ENCODE measurements at places on chromosomes 5 and 9.

DNA sequence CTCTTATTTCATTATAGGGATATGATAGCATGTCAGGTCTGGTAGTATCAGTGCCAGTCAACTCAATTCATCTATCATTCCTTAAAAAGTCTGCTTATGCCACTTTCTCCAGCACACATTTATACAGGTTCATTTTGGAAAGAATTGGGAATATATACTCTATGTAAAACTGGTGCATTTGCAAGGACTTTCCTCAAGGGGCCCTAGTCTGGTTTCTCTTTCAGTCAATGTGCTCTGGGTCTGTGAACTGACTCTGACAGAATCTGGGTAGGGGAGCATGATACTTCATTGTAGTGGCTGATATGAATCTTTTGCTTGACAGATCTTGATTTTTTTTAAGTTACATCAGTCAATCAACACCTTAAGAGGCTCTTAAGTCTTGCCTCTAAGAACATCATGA lies 313.9 kb downstream of the HTR1A start:
- DNase-seq, result no peak

DNA sequence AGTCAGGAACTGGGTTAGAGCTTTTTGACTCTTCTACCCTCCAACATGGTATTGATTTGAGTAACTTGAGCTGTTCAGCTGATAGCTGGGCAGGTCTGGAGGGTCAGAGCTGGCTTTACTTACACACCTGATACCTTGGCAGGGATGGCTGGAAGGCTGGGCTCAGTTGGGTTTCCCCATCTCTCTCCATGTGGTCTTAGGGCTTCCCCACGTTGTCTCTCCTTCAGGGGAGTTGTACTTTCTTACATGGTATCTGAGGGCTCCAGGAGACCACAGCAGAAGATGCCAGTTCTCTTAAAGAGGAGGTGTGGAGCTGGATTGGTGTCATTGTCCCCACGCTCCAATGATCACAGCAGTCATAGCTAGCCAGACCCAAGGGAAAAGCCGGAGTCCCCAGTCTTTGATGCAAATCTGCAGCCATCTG lies 25.6 kb downstream of the ISOC1 start:
- DNase-seq, result no peak

- no peak for DNase-seq
Observed at GRCh38 chr5:78500028-78500427, 139.6 kb downstream of the SCAMP1 start.

GRCh38 chr9:130906735-130907416 lies 10.3 kb upstream of the QRFP start:
- DNase-seq, result no peak

- no peak for DNase-seq
Observed at GRCh38 chr9:36903541-36904435, 130.3 kb downstream of the PAX5 start.

DNA sequence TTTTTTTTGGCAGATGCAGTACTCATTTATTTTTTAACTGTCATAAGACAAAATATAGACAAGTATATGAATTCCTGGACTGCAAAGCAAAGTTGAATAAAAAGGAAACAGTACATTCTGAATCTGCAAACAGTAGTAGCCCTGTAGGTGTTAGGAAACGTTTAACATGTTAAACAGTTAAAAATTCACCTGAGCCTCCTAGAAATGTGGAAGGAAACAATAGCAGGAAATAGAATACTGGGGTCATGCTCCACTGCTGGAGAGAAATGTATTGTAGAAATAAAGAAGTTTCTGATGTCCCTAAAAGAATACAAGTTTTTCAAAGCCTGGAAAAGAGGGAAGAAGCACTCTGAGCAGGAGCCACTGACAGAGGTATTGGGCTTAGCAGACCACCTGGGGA lies 866.0 kb downstream of the PTPRD start:
- DNase-seq, result no peak

GRCh38 chr9:97397220-97397619 lies 14.7 kb upstream of the TDRD7 start:
- no peak for DNase-seq

GRCh38 chr9:35627575-35627974 lies 9.4 kb upstream of the CD72 start:
- DNase-seq, result no peak

DNA sequence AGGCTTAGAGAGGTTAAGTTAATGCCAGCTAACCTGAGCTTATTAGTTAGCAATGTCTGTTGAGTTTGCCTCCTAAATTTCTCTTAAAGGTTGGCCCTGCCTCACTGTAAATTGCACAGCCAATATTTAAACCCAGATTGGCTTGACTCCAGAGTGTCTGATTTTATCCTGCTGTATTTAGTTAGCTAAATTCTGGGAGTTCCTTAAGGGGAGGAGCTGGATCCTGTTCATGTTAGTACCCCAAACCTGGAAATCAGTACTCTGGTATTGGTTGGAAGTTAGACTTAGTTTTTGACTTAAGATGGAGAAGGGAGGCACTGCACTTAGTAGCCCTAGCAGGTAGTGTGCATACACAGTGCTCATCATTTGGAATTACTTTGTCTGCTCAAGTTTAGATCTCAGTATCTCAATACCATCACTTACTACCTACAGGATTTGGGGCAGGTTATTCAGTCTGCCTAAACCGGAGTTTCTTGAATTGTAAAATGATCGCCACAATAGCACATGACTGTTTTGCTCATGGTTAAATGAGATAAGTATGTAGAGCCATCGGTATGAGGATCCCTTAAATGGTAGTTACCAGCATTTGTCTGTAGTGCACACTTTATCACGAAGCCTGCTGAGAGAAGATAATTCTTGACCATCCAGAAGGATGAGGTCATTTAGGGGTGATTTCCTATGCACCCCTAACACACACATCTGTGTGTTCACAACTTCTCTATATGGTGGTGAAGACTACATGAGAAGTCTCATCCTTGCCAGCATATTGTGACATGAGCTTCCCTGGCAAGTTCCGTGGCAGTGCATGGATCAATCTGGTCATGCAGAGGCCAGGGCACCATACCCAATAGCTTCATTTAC lies 264.8 kb upstream of the TRIM32 start:
- DNase-seq, result no peak

DNA sequence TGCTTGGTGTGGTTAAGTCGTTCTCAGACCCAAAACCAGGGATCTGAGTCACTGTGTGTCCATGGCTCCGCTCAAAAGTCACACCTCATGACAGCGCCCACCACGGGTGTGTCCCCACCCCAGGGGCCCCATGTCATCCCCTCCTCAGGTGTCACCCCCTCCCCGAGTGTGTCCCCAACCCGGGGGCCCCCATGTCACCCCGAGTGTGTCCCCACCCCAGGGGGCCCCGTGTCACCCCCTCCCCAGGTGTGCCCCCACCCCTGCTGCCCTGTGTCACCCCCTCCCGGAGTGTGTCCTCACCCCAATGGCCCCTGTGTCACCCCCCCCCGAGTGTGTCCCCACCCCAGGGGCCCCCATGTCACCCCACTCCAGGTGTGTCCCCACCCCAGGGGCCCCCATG lies 5.1 kb downstream of the LRRC14B start:
- no peak for DNase-seq

DNA sequence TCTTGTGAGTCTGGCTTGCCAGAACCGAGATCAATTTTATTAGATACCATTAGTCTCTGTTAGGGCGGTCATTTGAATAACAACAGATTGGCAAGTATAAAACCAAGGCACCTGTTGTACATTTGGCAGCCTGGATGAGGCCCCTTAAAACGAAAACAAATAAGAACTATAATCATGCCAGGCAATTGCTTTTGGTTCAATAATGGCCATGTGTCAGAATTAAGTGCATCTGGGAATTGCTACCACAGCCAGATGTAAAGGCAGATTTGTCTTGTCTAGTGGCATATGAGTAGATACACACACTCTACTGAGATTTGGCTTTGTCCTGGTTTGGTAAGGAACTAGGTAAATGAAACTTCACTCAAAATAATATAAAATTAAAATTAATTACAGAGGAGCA lies 1046.2 kb upstream of the DMAC1 start:
- DNase-seq, result no peak

GRCh38 chr9:73741316-73741715 lies 589.7 kb downstream of the ANXA1 start:
- no peak for DNase-seq

GRCh38 chr9:15370466-15371447 lies 51.9 kb upstream of the SNAPC3 start:
- no peak for DNase-seq

DNA sequence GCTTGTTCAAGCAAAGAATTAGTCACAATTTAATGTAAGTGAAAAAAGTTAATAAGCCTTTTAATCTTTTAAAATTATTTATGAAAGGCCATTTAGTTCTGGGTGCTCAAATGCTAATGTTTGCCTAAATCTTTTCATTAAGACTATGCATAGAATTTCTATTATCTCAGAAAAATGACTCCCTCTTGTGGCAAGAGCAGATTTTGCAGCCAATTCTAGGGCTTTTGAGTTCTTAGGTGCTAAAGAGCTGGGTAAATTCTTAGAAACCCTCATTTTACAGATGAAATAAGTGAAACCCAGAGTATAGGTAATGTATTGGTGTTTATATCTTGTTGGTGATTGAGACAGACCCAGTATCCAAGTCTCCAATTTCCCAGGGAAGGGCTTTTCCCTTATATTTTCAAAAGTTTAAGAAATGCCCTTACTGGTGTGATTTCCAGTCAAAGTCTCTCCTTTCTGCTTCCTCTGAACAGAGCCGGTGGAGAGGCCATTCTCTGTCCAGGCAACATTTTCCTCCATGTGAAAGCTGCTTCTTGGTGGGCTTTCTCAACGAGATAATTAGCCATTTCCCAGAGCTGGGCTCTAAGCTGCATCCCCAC lies 24.1 kb upstream of the PCSK5 start:
- DNase-seq, result peak; percentile 17

GRCh38 chr9:134350416-134350994 lies 24.2 kb downstream of the RXRA start:
- DNase-seq, result no peak

GRCh38 chr5:113197456-113198200 lies 221.0 kb downstream of the DCP2 start:
- DNase-seq, result no peak

- no peak for DNase-seq
Observed at GRCh38 chr9:37922363-37923117, 18.6 kb upstream of the SLC25A51 start.

All from GM04504 (cell line).